ENCODE measurements at places on chromosomes 12 and 14. TPM values are rescaled to one million over a fixed set of nuclear protein-coding genes. Genes with fewer than 3 reads are reported as not detected.

GRCh38 chr14:52703225-52703624, 3.8 kb upstream of the PSMC6 start:
- no peak for DNase-seq

The ANKRD33 gene
- total RNA-seq = 0.46 TPM

The RASAL1 gene
- total RNA-seq = 1.4 TPM

The GLIPR1L1 gene
- not detected for total RNA-seq

The SLC25A47 gene
- total RNA-seq = not detected

DNA sequence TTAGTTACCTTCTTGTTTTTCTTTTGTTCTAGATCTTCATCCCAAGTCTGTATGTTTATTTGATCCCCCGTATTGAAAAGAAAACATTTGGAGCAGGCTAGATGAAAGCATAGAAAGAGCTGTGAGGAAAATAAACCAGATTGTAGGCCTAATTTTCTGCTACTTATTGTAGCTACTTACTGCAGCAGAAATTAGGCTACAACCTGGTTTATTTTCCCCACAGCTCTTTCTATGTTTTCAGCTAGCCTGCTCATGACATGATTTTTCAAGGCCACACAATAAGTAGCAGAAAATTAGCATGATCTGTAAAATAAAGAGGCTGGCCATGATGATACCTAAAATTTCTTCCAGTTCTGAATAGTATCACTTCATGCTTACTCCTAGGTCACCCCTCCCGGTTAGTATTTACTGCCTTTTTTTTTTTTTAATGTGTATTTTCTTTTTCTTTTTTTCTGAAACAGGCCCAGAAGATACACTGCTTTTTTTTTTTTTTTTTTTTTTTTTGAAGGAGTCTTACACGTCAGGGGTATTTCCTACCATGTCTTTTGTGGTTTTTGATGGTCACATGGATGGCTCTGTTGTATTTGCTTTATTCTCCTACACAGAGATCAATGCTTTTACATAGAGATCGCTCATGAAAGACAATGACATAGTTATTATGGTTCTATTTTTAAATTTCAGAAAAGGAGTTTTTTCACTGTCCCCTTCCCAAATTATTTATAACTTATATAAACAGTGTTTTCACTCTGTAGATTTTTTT, 32.3 kb downstream of the BHLHE41 start:
- no peak for DNase-seq

GRCh38 chr14:89327771-89328212, 89.2 kb downstream of the FOXN3 start:
- DNase-seq = no peak

DNA sequence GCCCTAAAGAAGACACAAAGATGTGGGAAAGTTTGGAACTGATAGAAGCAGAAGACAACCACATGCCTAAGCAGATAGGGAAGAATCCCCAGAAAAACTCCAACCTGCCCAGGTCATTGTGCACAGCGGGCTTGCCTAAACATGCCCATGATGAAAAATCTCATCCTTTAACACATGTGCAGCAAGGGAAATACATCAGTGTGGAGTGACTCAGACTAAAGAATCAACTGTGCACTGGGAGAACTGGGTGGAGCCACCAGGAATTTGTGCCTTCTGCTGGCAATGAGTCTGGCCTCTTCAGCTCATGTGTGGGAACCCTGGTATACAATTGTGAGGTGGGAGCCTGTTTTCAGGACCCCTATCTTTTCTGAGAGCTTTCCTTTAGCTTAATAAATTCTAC, 398.5 kb downstream of the FSCB start:
- no peak for DNase-seq

- DNase-seq = no peak
These were observed 421.9 kb upstream of the PRICKLE1 start for GRCh38 chr12:43011383-43011926.

Data from endodermal cell (in vitro differentiated cells).